Stimulated activated CD4-positive, alpha-beta T cell treated with anti-CD3 and anti-CD28 coated beads, TNF-alpha, amount 100 ng/mL, for 24 hours (primary cell): ENCODE measurements at places on chromosomes 6 and 20.

GRCh38 chr6:36805096-36805797, 34.0 kb downstream of the CPNE5 start:
- no peak for DNase-seq

DNA sequence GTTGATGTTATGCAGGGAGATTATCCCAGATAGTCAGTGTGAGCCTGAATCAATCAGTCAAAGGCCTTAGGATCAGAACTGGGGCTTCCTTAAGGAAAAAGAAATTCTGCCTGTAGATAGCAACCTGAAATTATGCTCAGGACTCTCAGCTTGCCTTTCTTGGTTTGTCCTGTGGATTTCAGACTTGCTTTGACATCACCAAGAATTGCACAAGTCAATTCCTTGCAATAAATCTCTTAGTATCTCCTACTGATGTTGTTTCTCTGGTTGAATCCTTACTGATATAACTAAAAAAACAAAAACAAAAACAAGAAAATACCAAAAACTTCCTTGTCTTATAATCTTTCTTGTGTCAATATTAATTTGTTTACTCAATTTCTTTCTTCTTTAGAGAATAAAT, 258.9 kb upstream of the TCF21 start:
- no peak for DNase-seq

DNA sequence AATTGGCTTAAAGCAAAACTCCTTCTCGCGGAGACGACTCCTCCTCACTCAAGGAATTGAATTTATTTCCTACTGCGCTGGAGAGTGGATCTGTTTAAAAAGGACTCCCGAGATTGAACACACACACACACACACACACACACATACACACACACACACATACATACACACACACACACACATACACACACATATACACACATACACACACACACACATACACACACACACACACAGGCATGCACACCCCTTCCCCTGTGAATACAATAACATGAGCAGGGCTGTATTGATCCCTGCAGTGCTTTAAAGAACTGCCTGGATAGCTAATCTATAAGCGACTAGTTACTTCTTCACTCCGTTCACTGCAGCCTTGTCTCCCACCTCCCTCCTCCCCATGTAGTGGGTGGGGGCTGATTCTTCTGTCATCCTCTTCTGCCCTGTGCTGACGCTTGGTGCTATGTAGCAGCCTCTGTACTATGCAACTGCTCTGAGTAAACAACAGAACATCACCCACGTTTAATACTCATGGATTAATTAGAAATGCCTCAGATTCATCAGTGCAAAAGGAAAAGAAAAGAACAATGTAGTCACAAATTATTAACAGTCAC, 549.0 kb downstream of the CDH26 start:
- DNase-seq, result no peak

GRCh38 chr20:57993716-57994431, 234.6 kb downstream of the ANKRD60 start:
- DNase-seq, result no peak

DNA sequence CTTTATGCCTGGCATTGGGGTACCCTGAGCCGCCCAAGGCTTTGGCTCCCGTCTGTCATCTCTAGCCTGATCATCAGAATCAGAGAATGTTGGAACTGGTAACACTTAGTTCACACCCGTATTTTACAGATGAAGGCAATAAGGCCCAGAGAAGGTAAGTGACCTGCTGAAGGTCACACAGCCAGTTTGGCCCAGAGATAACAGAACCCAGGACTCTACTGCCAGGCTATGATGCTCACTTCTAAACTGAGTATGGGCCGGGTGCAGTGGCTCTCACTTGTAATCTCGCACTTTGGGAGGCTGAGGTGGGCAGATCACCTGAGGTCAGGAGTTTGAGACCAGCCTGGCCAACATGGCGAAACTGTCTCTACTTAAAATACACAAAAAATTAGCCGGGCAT, 1.8 kb upstream of the TGM6 start:
- no peak for DNase-seq

DNA sequence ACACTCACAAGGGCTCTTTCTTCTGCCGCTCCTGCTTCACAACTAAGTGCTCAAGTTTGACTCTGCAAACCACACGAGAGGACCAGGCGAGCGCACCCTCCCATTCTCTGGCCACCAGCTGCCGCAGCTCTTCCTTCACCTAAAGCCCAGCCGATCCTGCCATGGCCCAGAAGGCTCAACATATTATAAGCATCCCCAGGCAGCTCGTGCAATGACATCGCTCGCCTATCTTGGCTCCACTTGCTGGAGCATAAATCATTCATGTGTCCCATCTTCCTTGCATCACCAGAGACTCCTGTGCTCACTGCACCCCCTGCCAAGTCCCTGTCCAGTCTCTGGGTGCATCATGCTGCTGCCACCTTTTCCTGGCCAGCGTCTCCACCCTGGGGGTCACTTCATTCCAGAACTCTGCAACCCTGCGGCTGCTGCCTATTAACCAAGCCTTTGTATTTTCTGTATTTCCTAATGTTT, 59.0 kb downstream of the PSMG4 start:
- DNase-seq, result no peak

GRCh38 chr6:121828146-121828886, 392.9 kb downstream of the GJA1 start:
- DNase-seq, result no peak
